ENCODE measurements at places on chromosomes 5 and 9.

DNA sequence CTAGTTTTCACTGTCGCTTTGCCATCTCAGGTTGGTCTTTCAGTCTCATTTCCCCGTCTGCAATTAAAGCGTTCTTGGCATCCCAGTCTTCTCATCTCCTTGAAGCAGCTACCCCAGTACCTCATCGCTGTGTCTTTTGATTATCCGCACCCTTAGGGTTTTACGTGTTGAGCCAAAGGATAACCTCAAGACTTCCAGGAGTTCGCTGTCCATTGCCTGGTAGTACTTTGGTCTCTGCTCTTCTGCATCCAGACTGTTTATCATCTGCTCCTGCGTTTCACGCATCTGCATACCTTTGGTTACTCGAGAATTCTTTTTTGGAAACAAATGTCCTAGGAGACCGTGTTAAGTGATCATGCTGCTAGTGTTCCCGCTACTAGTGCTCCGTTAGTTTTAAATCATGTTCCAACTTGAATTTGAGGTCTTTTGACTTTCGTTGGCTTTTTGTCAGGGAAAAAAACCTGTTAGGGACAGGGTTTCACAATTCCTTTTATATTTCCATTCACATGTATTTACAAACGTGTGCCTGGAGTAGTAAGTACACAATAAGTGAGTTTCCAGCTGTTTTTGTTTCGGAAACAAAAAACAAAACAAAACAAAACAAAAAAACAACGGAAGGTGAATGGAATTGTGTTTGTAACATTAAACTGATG lies 888 bp downstream of the RABGAP1 start:
- DNase-seq = no peak

GRCh38 chr9:80072451-80072850 lies 500.7 kb downstream of the TLE4 start:
- DNase-seq = no peak

DNA sequence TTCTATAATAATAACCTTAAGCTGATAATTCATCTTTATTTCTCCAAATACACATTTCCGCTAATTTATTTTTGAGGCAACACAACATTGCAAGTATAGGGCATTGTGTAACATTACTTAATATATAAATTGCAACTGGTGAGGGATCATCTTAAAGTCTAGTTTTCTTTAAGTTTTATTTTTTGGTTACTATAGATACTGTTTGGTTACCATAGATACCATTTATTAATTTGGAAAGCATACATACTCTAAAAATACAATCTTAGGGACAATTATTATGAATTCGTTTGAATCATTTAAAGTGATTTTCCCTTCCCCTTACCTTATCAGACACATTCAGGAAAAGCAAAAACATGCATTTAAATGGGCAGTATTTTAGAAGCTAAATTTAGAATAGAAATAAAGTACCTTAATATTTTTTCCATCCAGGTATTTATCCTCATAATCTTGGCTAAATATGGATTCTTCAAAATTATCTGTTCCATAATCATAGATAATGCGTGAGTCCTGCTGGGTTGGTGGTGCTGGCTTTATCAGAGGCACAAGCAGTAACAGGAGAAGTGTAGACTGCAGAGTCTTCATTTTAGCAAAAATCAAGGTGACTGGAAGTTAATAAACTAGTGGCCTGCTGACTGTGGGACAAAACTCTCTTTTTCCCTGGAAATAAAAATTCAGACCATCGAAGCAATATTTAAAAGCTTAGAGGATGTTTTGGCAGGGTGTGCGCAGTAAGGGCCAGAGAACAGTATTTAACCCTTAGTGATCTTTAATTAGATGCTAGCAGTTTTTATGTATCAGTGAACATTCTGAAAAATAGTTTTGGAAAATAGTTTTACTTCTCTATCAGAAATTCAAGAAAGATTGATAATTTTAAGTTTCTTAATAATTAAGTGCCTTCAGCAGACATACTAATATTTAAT lies 1.3 kb downstream of the OGN start:
- no peak for DNase-seq

- DNase-seq = no peak
These were observed 115.2 kb downstream of the CWC27 start for GRCh38 chr5:64883912-64884311.

DNA sequence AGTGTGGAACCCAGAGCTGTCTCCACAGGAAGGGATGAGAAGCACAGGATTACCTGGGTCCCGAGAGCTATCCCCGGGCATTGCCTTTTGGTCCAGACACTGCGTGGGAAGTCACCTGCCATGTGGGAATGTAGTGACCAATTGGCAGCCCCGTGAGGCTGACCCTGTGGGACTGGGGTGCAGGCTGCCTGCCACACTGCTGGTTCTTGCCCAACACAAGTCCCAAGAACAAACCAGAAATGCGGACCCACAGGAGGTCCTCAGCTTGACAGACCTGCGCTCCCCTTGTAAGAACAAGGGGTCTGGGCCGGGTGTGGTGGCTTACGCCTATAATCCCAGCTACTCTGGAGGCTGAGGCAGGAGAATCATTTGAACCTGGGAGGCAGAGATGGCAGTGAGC lies 2.4 kb upstream of the FGD3 start:
- no peak for DNase-seq
